Stimulated activated CD4-positive, alpha-beta T cell treated with anti-CD3 and anti-CD28 coated beads, Interleukin-4, amount 100 ng/mL, for 24 hours (primary cell): ENCODE measurements at places on chromosomes 6 and 20.

DNA sequence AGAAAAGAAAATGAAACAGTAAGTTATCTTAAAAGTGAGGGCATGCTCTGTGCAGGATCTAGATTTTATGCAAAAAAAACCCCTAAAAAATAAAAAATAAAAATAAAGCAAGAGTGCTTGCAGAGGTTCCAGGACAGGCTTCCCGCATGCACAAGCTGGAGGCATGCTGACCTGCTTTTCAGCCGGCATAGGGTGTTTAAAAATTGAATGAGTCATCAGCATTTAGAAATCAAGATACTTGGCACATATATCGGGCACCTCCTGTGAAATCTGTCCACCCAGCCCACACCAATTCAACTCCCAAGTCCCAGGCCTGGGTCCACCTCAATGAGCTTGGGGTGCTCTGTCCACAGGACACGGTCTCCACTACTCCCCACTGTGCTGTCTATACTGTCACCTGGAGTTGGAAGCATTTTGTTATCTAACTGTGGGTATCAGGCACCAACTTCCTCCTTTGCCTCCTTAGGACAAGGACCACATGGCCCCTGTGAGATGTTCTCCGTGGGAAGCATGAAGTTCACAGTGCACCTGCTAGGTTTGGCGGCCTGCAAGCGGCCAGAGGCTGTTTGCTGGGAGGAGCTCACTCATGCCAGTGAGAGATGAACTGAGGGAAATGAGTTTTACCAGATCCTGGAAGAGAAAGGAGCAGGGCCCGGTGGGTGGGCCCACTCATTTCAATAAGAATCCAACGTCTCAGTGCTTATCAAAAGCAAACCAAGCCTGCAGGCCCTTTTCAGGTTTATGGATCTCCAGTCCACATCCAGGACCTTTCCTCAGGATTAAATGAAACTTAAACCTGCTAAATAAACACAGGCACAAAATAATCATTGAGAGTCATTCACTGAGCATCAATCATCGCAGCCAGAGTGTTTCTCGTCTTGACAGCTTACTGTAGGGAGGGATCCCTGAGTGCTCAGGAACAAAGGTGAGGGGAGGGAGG lies 121.1 kb downstream of the FOXA2 start:
- DNase-seq = no peak

DNA sequence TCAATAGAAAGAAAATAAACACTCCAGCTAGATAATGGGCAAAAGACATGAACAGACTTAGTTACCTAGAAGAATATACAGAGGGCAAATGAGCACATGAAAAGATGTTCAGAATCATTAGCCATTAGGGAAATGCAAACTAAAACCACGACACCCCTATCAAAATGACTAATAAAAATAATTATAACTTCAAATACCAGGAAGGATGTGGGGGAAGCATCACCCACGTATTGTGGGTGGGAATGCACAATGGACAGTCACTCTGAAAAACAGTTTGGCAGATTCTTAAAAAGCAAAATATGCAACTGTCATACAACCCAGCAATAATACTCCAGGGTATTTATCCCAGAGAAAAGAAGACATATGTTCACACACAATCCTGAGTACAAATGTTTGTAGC lies 92.6 kb downstream of the DLL1 start:
- no peak for DNase-seq

- DNase-seq = no peak
Observed at GRCh38 chr20:59273739-59274357, 26.6 kb upstream of the EDN3 start.

DNA sequence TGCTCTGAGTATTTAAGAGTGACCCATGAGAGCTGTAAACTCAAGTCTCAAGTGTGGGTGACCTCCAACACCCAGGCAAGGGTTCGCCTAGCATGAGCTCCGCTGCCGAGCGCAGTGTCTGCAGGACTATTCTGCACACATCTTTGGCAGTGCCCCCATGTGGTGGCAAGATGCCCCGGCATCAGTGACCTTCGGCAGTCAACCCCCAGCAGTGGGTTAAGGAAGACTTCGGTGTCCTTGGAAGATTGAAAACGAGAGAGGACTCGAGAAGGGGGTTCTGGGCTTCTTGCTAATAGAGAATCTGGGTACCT lies 43.1 kb downstream of the RBM38 start:
- peak; percentile 23 for DNase-seq

DNA sequence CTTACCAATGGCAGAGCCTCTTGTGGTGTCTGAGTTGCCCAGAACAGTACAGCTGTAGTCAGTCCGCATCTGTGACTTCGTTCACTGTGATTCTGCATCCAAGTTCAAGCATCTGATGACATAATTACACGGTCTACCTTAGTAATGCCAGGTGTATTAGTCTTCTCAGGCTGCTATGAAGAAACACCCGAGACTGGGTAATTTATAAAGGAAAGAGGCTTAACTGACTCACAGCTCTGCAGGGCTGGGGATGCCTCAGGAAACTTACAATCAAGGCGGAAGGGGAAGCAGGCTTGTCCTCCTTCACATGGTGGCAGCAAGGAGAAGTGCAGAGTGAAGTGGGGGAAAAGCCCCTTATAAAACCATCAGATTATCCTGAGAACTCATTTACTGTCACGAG lies 163.9 kb upstream of the SULF2 start:
- no peak for DNase-seq

DNA sequence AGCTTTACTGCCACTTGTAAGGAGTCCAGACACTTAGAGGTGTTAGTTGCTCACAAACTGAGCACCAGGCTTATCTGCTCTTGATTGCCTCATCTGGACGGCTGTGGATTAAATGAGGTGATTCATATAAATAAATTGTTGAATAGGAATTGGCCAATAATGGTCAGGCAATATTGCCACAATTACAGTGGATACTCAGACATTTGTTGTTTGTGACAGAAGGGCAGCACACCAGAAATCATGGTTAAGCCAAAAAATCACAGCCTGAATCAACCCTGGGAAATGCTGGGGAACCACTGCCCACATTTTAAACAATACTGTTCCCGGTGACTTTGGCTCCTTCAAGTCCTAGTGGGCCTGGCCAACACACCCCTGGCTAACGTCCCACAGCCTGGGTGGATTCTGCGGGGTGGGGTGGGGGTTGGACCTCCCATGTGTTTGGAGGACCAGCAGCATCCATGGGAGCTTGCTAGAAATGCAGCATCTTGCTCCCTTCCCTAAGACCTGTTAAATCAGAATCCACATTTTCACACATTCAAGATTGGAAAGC lies 29.5 kb upstream of the SPDEF start:
- no peak for DNase-seq

GRCh38 chr20:40958598-40958997 lies 70.0 kb upstream of the TOP1 start:
- no peak for DNase-seq

- DNase-seq = no peak
Observed at GRCh38 chr6:157841211-157841840, 18.3 kb downstream of the SNX9 start.
